ENCODE measurements at places on chromosomes 3 and 15.

- DNase-seq: no peak
These were observed 225.5 kb downstream of the SLCO3A1 start for GRCh38 chr15:92079047-92079446.

- DNase-seq: no peak
These were observed 421 bp downstream of the KLHL18 start for GRCh38 chr3:47283193-47283537.

DNA sequence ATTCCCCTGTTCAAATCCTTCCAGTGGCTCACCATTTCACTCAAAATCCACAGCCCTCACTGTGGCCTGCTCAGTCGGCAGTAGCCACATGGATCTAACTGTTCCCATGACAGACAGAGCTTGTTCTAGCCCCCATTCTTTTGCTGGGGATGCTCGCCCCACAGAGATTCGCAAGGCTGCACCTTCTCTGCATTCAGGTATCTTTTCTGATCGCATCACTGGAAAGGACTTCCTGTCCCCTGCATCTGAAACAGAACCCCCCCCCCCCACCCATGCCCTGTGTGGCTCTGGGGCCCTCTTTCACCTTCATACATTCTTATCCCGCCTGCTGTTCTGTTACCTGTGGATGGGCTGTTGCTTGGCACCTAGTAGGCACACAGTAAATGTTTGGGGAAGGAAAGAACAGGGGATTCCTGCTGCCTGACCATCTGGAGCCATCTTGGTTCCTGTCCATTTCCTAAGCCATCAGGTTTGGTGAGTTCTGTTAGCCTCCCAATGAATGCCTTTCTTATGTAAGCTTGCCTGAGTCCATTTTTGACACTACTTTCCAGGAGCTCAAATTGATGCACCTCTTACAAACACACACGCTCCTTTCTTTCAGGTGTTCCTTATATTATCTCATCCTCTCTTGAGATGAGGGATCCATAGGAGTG, 42.9 kb upstream of the PGPEP1L start:
- no peak for DNase-seq

DNA sequence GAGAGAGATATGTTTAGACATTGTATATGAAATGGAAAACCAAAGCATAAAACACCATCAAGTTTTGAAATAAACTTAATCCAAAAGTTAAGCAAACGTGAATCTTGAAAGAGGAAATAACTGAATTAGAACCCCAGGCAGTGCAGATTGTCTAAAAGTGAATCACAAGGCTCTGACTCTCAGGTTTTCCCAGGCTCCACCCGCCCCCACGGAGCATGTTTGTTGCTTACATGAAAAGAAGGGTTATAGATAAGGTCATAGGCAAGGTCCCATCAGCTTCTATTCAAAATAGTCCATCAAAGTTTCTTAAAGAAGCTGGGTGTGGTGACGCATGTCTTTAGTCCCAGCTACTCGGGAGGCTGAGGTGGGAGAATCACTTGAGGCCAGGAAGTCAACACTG, 29.0 kb upstream of the SLMAP start:
- no peak for DNase-seq

DNA sequence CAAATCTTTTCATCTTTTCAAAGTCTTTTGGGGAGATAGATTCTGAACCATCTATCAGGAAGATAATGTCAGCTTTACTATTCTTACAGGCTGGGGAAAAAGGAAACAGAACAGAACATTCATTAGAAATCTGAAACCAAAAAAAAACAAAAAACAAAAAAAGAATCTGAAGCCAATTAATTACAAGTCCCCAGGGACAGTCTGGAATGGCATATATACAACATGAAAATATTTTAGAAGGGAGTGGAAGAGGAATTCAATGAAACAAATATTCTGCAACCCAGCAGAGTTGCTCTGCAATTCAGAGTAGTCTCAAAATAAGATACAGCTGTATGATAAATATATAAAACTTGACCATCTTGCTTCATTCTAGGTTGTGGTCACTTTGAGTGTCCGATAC, 41.7 kb upstream of the CAPN7 start:
- no peak for DNase-seq

GRCh38 chr3:169886671-169887070, 16.9 kb upstream of the LRRC31 start:
- no peak for DNase-seq

DNA sequence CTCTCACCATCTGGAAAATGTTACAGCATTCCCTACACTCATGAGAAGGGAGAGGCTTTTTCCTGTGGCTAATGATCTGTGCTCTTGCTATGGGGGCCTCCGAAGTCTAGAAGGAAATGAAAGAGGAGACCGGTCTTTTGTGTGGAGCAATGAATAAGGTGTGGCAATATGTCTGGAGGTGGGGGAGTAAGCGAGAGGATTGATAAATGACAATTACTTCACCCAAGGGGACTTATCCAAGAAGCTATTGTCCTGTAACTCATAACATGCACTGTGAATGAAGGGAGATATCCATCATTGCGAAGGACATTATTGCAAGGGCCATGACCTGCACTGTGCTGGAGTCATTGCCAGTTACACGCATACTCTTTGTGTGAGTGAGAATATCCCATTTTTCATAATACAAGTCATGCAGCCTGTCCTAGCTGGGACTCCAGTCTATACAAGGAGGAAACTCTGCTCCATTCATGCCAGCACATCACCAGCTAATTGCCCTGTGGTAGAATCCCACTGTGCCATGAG, 37.7 kb upstream of the SYNPR start:
- DNase-seq: no peak

DNA sequence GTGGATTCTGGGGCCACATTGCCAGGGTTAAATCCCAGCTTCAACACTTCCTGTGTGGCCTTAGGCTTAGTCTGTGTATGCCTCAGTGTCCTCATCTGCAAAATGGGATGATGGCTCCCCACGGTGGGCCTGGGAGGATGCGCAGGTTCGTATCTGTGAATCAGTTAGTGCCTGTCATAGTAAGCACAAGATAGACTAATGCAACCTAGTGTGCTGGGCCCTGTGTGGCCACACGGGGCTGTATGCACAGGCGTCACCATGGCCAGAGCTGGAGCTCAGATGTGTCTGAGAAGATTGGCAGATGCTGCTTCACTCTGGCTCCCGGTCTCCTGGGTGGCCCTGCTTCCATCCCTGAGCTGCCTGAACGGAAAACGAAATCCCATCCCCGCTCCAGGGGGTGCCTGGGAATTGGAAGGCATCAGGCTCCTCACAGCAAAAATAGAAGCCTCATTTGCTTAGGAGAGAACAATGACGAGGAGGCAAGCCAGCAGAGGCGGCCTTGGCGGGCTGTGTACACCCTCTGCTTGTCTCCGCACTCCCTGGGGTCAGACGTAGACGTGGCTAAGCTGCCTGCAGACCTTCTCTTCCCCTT, 103.6 kb downstream of the APBA2 start:
- DNase-seq: no peak

DNA sequence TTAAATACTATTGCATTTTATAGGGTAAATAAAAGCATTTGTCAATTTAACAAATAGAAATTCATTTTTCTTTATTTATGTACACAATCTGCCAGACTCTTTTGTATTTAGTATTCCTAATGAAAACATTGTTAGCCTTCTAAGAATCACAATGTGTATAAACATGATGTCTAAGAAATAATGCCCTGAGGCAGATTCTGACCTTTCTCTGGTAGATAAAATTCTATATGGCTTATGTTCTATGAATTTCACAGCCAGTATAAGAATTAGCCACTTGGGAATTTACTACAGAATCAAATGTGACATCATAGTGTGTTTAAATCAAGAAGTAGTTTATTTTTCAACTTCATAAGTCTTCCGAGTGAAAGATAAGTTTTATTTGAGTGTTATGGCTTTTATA, 457.4 kb downstream of the ZIC1 start:
- no peak for DNase-seq

GRCh38 chr3:152333928-152334327, 65.2 kb downstream of the MBNL1 start:
- no peak for DNase-seq

DNA sequence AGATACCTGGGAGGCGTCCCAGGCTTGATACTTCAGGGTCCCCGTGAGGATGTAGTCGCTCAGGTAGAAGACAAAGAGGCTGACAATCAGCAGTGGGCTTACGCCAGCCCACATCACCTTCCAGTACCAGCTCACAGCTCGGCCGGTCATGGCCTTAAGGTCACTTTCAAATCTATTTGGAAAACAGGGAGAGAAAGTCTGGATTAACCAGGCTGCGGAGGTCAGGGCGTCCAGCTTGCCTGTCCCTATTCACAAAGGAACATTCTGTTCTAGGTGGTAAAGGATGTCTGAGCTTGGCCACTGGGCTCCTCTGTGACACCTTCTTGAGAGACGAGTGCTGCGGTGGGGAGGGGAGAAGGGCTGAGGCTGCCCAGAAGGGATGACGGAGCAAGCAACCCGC, 36.5 kb downstream of the SLC6A20 start:
- DNase-seq: no peak

DNA sequence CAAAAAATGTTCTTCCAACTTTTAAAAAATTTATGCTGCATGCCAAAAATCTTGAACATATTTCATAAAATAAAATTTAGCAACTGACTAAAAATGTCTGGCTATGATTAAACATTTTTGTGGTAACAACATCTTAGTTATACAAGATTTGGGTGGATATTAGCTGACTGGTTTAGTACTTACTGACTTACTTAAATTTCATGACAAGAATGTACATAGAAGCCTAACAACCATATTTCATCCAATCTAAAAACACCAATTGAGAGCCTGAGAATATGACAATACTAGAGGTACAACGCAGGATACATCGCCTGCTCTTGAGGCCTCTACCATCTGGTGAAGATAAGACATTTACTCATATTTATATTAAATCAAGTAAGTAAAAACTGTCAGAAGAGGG, 34.6 kb downstream of the GNB4 start:
- DNase-seq: no peak

DNA sequence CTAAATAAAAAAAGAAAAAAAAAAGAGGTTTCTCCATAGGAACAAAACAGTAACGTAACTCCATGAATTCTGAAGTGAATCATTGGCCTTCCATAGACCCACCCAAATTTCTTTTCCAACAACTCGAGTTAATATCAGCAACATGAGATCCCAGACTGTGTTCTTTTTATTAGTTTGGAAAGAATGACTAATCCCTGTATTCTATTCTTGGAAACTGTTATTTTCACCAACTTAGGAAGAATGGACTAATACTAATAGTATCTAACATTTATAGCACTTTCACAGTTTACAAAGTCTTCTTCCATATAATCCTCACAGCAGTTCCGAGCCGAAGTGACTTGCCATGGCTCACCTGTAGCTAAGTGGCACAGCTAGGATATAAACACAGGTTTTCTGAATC, 72.7 kb upstream of the SLC4A7 start:
- no peak for DNase-seq

DNA sequence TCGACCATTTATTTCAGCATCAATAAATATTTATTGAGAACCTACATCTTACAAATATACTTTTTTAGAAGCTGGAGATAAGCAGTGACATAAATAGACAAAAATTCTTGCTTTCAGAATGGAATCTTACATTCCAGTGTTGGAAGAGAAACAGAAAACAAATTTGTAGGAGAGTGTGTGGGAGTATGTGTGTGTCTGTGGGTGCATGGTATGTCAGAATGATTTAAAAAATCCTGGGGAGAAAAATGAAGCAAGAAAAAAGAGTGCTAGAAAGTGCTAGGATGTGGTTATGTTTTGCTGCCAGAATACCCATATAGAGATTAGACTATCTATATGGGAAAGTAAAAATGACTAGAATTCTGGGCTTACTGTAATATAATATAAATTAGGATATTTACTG, 561.7 kb upstream of the SGO1 start:
- DNase-seq: no peak

DNA sequence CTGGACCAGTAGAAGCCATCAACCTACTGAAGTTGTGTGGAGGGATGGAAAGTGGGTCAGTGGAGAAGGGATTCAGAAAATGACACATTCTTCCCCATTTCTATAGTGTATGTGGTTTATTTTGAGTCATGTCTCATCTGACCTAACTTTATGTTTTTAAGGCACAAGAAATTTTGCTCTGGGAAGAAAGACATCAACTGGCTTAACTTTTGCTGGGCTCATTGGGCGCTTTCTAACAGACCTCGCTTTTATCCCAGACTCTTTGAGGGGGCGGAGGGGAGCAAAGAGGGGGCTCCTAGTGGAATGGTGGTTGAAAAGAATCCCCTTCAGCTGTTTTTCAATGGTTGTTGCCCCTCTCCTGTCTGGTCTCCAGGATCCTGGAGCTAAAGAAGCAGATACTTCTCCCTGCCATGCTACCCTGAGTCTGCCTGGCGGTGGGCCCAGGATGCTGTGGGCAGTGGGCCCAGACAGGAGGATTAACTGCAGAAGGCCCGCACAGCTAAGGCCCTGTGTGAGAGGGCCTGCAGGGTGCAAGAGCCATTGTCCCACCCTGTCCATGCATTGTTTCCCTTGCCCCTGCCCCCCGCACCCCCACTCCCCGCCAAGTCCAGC, 14.5 kb downstream of the CSRNP1 start:
- DNase-seq: no peak

DNA sequence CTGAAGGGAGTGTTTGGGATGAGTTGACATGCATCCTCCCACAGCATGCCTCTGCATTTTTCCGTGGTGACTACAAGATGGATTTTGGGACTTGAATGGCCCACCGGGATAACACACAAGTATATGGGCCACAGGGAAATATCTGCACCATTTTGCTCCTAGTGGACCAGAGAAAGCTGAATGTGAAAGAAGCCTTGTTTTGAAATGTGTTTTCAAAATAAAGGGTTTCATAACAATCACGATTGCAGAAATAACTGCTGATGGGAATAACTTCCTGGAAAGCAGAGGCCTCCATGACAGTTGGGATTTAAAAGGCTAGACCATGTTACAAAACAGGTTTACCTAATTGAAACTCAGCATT, 77.5 kb upstream of the PRR23C start:
- no peak for DNase-seq

DNA sequence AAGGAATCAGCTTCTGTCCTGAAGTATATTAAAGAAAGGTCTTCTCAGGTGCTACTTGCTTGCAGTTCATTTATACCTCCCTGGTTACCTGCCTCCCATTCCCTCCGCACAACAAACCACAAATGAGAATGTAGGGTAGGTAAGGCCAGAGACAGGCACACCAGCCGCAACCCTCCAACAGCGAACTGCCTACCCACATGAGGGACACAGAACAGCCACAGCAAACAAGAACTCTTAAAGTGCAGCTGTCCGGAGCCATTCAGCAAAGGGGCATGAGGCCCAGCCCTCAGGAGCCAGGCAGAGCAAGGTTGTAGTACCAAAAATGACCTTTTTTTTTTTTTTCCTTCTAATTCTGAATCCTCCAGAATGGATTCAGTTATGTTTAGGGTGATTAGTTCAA, 52.4 kb downstream of the SPSB4 start:
- DNase-seq: no peak

- no peak for DNase-seq
These were observed 523 bp downstream of the HDAC11 start for GRCh38 chr3:13480340-13481318.

All from stimulated activated CD4-positive, alpha-beta T cell treated with anti-CD3 and anti-CD28 coated beads, Interleukin-15, amount 100 ng/mL, for 1 hour (primary cell).